ENCODE measurements at places on chromosomes 6 and 20. TPM values are rescaled to one million over a fixed set of nuclear protein-coding genes. Genes with fewer than 3 reads are reported as not detected.

Gene PRR18
- polyA plus RNA-seq: not detected

Gene ATP6V1G2
- polyA plus RNA-seq: 2.2 TPM

Gene ARG1
- 3.2 TPM for polyA plus RNA-seq

Gene TGM2
- polyA plus RNA-seq: 35.3 TPM

Gene SLC22A2
- not detected for polyA plus RNA-seq

Gene RAB44
- 0.24 TPM for polyA plus RNA-seq

Gene PI16
- 2.0 TPM for polyA plus RNA-seq

Gene TSHZ2
- polyA plus RNA-seq: 0.86 TPM

Gene COL9A1
- polyA plus RNA-seq: 0.06 TPM

Gene GPR63
- 0.02 TPM for polyA plus RNA-seq

Gene KIF6
- polyA plus RNA-seq: 0.16 TPM

Gene SYCP2
- polyA plus RNA-seq: 1.9 TPM

Gene RAB22A
- 4.2 TPM for polyA plus RNA-seq

Gene BIRC7
- polyA plus RNA-seq: 1.4 TPM

Gene OOEP
- 0.19 TPM for polyA plus RNA-seq

Gene TFAP2D
- not detected for polyA plus RNA-seq

Data from spleen (tissue), 13 donors.